Left lung (tissue), 14 donors: ENCODE measurements at places on chromosomes 11 and 22. TPM values are rescaled to one million over a fixed set of nuclear protein-coding genes. Genes with fewer than 3 reads are reported as not detected.
A peak's percentile ranks its signal among the peaks of the same experiment; 100 is the strongest.

DNA sequence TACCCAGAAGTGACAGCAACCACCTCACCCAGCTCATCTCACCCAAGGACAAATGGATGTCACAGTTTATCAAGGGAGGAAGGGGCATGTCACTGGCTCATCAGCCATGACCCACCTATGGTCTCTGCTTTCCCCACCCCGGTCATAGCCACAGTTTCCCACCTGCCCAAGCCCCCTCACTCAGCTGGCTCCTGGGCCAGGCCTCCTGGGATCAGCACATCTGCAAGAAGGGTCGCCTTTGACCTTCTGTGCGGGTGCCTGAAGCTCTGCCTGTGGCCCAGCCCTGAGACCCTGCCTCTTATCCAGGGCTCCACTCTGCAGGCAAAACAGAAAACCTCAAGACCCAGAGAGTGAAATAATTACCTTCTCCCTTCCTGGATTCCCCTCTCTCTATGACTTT, 236.4 kb downstream of the BUD13 start:
- H3K4me3 ChIP-seq = no peak overlapping the region
- H3K27ac ChIP-seq = no peak overlapping the region
- no peak for DNase-seq
- H3K36me3 ChIP-seq = no peaks in the 10 kb centered on the region
- no peaks in the 10 kb centered on the region for H3K4me1 ChIP-seq
- peaks cover 4% of the 10 kb centered on the region for H3K27me3 ChIP-seq

DNA sequence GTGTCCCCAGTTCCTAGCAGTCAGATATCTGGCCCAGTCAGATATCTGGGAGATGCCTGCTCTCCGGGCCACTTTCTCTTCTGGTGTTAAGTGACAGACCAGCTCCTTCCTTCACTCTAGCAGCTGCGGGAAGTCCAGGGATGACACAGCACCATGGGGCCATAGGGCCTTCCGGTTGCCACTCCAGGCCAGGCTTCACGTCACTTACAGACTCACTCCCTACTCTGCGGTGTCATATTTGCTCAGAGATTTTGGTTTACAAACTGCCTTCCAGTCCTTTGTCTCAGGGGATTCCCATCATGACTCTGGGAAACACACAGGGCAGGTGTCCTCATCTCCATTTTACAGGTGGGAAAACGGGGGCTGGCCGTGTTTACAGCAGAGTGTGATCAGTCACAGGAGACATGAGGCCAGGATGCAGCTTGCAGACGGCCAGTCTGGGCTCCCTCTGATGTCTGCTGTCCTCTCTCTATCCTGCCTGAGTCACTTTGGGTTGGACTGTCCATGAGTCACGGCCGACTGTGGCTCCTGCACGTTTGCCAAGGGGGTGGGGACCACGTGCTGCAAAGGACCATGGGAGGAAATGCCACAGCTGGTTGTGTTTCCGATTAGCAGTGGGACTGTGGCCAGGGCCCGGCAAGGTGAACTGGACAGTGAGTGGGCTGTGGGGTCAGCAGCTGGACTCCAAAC, 8.2 kb upstream of the TBC1D22A start:
- peak; percentile 71 for DNase-seq
- peak overlapping the region; percentile 15 for H3K4me3 ChIP-seq
- no peaks in the 10 kb centered on the region for H3K27me3 ChIP-seq
- no peaks in the 10 kb centered on the region for H3K36me3 ChIP-seq

DNA sequence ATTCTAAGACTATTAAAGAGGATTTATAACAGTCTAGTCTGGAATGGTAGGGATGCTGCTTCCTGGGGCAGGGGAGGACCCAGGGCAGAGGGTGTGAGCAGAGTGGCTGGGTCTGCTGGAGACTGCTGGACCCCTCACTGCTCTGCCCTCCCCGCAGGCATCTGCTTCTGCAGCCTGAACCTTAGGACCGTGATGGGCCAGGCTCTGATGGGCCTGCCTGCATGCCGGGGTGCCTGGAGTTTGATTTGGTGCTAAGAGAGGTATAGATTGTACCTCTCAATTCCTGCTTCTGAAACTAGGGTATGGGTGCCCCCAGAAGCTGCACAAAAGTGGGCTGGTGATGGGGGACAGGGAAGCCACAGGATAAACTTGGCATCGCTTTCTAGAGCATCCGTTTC, 54.9 kb downstream of the CD82 start:
- H3K4me1 ChIP-seq = no peaks in the 10 kb centered on the region
- H3K27ac ChIP-seq = no peak overlapping the region
- no peak for DNase-seq
- no peaks in the 10 kb centered on the region for H3K27me3 ChIP-seq
- H3K36me3 ChIP-seq = peaks cover 51% of the 10 kb centered on the region
- H3K4me3 ChIP-seq = no peak overlapping the region

CASP1 gene
- 84.0 TPM for total RNA-seq

- no peaks in the 10 kb centered on the region for H3K27me3 ChIP-seq
- DNase-seq = no peak
- no peak overlapping the region for H3K27ac ChIP-seq
- no peaks in the 10 kb centered on the region for H3K36me3 ChIP-seq
- H3K4me3 ChIP-seq = no peak overlapping the region
Observed at GRCh38 chr11:33479231-33479630, 221.4 kb downstream of the C11orf91 start.

GRCh38 chr11:2942872-2943710, 13.9 kb upstream of the PHLDA2 start:
- H3K27ac ChIP-seq = no peak overlapping the region
- H3K4me1 ChIP-seq = peaks cover 8% of the 10 kb centered on the region
- no peak for DNase-seq

- DNase-seq = no peak
- H3K4me1 ChIP-seq = no peaks in the 10 kb centered on the region
- H3K36me3 ChIP-seq = no peaks in the 10 kb centered on the region
- H3K27ac ChIP-seq = no peak overlapping the region
- H3K27me3 ChIP-seq = no peaks in the 10 kb centered on the region
- H3K4me3 ChIP-seq = no peak overlapping the region
Observed at GRCh38 chr11:83302151-83302550, 16.0 kb upstream of the CCDC90B start.

- no peaks in the 10 kb centered on the region for H3K36me3 ChIP-seq
- H3K27ac ChIP-seq = no peak overlapping the region
- DNase-seq = no peak
- H3K4me1 ChIP-seq = no peaks in the 10 kb centered on the region
- H3K27me3 ChIP-seq = peaks cover 3% of the 10 kb centered on the region
- no peak overlapping the region for H3K4me3 ChIP-seq
Observed at GRCh38 chr11:131822506-131822905, 452.1 kb downstream of the NTM start.

DNA sequence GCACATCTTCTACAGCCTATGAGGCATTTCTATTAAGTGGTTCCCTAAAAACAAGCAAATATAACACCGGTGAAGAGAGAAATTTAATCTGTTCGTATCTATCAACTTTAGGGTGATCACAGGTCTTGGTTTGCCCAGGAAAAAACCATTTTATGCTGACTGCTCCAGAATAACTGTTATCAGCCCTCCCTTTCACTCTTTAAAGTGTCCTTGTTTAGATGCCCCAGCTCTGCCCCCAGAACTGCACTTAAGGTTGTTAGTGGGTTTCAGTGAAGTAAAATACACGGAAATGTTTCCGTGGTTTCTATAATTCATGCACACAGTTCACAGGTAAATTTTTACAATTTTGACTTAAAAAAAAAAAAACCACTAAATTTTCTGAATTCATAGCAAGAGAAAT, 70.0 kb downstream of the NARS2 start:
- no peak overlapping the region for H3K27ac ChIP-seq
- DNase-seq = no peak
- no peaks in the 10 kb centered on the region for H3K27me3 ChIP-seq
- no peaks in the 10 kb centered on the region for H3K36me3 ChIP-seq

DNA sequence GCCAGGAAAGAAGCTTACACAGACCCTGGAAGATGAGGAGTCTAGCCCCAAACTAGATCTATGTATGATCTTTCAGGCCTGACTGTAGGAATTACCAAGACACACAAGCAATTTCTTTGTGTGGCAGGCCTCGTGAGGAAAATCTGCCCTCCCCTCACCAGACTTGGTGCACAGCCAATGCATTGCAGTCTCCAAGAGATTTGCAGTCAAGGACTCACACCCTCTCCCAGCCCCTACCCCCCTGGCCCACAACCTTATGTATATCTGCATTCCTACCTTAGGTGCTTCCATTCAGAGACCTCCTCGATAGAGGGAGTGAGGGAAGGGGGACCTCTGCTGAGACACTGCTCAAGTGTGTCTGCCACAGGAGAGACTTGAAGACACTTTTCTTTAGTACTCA, 9.8 kb downstream of the OR8B12 start:
- no peak overlapping the region for H3K4me3 ChIP-seq
- H3K27me3 ChIP-seq = no peaks in the 10 kb centered on the region
- DNase-seq = no peak
- H3K36me3 ChIP-seq = no peaks in the 10 kb centered on the region
- H3K27ac ChIP-seq = no peak overlapping the region

PAMR1 gene
- total RNA-seq = 0.65 TPM

ZNF195 gene
- 26.4 TPM for total RNA-seq

GRCh38 chr11:940496-941135, 14.9 kb downstream of the AP2A2 start:
- H3K27me3 ChIP-seq = no peaks in the 10 kb centered on the region
- no peak for DNase-seq
- H3K36me3 ChIP-seq = no peaks in the 10 kb centered on the region

- H3K4me1 ChIP-seq = peaks cover 25% of the 10 kb centered on the region
- peaks cover 9% of the 10 kb centered on the region for H3K27me3 ChIP-seq
- H3K4me3 ChIP-seq = peak overlapping the region; percentile 54
- H3K27ac ChIP-seq = peak overlapping the region; percentile 97
- peak; percentile 87 for DNase-seq
- H3K36me3 ChIP-seq = peaks cover 6% of the 10 kb centered on the region
Observed at GRCh38 chr22:38316364-38317121, 690 bp downstream of the CSNK1E start.

ART5 gene
- 0.24 TPM for total RNA-seq

DNA sequence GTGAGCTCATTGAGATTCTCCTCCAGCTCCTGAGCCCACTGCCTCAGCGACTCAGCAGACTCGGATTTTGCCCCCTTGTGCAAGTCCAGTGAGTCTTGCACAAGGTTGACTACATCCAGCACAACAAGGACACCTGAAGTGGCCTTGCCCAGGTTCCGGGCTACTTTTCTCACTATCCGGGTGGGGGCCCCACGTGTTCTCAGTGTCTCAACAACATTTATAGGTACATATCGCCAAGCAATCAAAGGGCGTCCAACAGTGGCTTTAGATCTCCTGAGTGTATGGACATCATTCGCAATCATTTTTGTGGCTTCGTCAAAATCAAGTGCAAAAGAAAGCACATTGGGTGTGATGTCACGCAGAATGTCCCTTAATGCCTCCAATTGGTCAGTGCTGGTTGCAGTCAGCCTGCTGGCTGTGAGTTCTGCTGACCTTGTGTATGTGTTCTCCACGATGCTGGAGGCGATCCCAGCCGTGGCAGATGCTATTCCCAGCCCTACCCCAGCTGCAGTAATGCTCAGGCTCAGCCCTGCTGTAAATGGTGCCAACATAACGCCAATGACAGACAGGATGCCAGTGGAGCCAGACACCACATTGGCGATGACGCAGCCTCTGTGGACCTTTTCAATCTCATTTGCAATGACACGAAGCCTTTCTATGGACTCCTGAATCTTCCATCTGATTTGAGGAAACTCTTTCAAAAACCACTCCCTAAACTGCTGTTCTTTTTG, 10.3 kb downstream of the APOL4 start:
- H3K36me3 ChIP-seq = no peaks in the 10 kb centered on the region
- H3K27me3 ChIP-seq = no peaks in the 10 kb centered on the region
- H3K4me1 ChIP-seq = no peaks in the 10 kb centered on the region
- H3K4me3 ChIP-seq = no peak overlapping the region
- no peak overlapping the region for H3K27ac ChIP-seq

- H3K4me3 ChIP-seq = no peak overlapping the region
- peaks cover 6% of the 10 kb centered on the region for H3K4me1 ChIP-seq
- H3K27me3 ChIP-seq = no peaks in the 10 kb centered on the region
- peak overlapping the region; percentile 74 for H3K27ac ChIP-seq
- peak; percentile 90 for DNase-seq
Observed at GRCh38 chr11:130897262-130898182, 18.8 kb downstream of the SNX19 start.

DNA sequence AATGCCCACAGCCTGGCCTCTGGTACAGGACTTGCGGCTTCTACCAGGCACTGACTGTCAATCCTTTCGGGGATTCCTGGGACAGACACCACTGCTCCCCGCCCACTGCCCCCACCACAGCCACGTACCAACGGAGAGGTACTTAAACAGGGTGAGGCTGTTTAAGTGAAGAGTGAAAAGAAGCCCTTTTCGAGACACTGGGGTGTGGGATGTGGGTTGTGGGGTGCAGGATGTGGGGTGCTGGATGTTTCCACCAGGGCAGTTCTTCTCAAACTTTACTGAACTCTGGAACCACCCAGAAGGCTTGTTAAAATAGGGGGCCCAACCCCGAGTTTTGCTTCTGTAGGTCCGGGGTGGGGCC, 34.2 kb upstream of the PRR5 start:
- peaks cover 15% of the 10 kb centered on the region for H3K27me3 ChIP-seq
- H3K4me1 ChIP-seq = peaks cover 32% of the 10 kb centered on the region
- H3K4me3 ChIP-seq = peak overlapping the region; percentile 38
- H3K36me3 ChIP-seq = no peaks in the 10 kb centered on the region
- no peak for DNase-seq

- no peaks in the 10 kb centered on the region for H3K27me3 ChIP-seq
- no peaks in the 10 kb centered on the region for H3K36me3 ChIP-seq
- no peak for DNase-seq
- H3K27ac ChIP-seq = no peak overlapping the region
Observed at GRCh38 chr11:7974668-7975067, 9.4 kb upstream of the NLRP10 start.

OR52I1 gene
- not detected for total RNA-seq

DNA sequence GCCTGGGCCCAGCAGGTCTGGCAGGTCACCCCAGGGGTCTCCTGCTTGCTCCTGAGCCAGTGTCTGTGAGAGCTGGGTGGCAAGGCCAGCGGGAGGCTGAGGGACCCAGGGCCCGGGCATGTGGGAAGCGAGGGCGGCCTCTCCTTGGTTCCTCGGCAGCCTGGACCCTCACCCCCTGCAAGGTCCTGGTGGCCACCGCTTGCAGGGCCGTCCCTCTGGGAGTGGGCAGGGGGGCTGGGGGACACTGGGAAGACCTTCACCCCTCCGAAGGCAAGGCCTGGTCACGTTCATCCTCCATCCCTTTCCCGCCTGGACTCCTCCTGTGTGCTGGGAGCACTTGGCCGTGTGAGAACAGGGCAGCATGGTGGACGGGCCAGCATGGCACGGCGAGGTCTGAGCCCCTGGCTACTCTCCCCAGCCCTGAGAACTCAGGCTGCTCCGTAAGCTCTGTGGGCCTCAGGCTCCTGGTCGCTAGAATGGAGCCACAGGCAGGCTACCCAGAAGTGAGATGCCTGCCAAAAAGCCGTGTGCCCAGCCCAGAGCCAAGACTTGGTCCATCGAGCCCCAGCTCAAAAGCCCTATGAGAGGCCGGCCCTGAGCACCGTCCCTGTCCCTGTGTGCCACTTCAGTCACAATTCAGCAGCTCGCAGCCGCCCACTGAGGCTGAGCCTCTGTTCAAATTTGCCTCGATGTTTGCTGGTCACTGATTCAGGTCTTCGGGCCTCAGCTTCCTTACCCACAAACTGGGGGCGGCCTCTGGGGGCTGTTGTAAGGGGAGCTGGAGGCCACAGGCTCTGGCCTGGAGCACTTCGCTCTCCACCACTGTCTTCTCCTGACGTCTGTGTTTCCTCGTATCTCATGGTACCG, 45.0 kb downstream of the IGLL1 start:
- H3K4me1 ChIP-seq = no peaks in the 10 kb centered on the region
- H3K36me3 ChIP-seq = no peaks in the 10 kb centered on the region
- no peak overlapping the region for H3K27ac ChIP-seq
- no peaks in the 10 kb centered on the region for H3K27me3 ChIP-seq
- peak; percentile 75 for DNase-seq

GRCh38 chr11:95716266-95716665, 73.3 kb downstream of the FAM76B start:
- H3K36me3 ChIP-seq = no peaks in the 10 kb centered on the region
- no peak overlapping the region for H3K4me3 ChIP-seq
- H3K27ac ChIP-seq = no peak overlapping the region
- no peaks in the 10 kb centered on the region for H3K27me3 ChIP-seq
- DNase-seq = no peak
- no peaks in the 10 kb centered on the region for H3K4me1 ChIP-seq
